ENCODE measurements at places on chromosomes 11 and 22. TPM values are rescaled to one million over a fixed set of nuclear protein-coding genes. Genes with fewer than 3 reads are reported as not detected.
A peak's percentile ranks its signal among the peaks of the same experiment; 100 is the strongest.

The CREB3L1 gene
- 9.6 TPM for total RNA-seq

The KCNJ4 gene
- 2.2 TPM for total RNA-seq

The CARD18 gene
- not detected for total RNA-seq

The ACAT1 gene
- total RNA-seq, result 37.5 TPM

The FIBIN gene
- total RNA-seq, result 0.31 TPM

The FBLN1 gene
- total RNA-seq, result 258 TPM

The WNT11 gene
- total RNA-seq, result 1.5 TPM

The MYO18B gene
- total RNA-seq, result 1.9 TPM

The FAM181B gene
- 8.9 TPM for total RNA-seq

The VPS26B gene
- 39.6 TPM for total RNA-seq

The ACP2 gene
- 58.1 TPM for total RNA-seq

- no peak for DNase-seq
Measured at GRCh38 chr11:68545796-68546195, 85.2 kb downstream of the PPP6R3 start.

DNA sequence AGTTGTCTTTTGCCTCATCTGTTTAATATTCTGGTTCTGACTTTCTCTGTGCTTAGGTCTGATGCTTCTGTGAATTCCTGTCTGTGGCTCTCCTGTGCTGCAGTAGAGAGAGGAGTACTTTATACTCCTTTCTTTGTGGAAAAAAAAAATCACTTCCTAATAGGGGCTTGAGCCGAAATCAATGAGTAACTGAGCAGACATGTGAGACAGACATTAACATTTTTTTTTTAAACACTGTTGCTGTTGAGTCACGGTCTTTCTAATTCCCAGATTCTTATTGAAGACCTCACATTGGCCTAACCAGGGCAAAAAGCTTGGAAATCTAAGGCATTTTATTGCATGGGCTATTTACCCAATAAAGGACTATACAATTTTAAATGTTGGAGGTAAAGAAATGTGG, 86.1 kb downstream of the GRM5 start:
- no peak for DNase-seq

DNA sequence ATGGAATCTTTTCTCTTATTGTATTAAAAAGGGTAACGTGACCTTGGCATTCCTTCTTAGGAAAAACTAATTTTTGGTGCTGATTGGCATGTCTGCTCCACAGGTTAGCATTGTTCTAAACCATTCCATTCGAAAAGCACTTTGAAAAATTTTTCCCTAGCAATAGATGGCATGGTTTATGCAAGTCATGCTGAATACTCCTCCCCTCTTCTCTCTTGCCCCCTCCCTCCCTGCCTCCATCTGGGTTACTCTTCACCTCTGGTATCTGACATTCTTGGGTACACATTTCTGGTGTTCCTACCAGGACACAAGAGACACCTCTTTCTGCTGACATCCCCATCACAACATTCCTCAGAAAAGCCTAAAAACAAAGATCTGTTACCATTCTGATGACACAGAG, 1.5 kb upstream of the SLC22A25 start:
- DNase-seq, result no peak

GRCh38 chr22:41290262-41291221, 4.6 kb upstream of the RANGAP1 start:
- DNase-seq, result no peak

DNA sequence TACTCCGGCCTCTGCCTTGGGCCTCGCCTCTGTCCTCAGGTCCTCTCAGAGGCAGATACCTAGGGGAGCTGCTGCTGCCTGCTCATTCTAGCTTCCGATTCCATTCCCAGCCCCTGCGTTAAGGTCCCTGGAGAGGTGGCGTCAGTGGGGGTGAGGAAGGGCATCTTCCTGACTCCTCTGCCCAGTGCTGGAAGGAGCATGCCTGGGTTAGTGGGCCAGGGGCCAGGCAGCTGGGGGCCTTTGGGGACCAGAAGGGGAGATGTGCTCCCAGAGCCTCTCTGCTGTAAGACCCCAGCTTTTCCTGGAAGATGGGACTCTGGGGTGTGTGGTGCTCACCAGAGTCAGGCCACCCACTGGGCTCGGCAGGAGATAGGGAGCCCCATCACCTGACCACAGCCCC, 3.6 kb upstream of the MYO7A start:
- DNase-seq, result no peak

- no peak for DNase-seq
Measured at GRCh38 chr11:98725471-98725870, 295.3 kb upstream of the CNTN5 start.

DNA sequence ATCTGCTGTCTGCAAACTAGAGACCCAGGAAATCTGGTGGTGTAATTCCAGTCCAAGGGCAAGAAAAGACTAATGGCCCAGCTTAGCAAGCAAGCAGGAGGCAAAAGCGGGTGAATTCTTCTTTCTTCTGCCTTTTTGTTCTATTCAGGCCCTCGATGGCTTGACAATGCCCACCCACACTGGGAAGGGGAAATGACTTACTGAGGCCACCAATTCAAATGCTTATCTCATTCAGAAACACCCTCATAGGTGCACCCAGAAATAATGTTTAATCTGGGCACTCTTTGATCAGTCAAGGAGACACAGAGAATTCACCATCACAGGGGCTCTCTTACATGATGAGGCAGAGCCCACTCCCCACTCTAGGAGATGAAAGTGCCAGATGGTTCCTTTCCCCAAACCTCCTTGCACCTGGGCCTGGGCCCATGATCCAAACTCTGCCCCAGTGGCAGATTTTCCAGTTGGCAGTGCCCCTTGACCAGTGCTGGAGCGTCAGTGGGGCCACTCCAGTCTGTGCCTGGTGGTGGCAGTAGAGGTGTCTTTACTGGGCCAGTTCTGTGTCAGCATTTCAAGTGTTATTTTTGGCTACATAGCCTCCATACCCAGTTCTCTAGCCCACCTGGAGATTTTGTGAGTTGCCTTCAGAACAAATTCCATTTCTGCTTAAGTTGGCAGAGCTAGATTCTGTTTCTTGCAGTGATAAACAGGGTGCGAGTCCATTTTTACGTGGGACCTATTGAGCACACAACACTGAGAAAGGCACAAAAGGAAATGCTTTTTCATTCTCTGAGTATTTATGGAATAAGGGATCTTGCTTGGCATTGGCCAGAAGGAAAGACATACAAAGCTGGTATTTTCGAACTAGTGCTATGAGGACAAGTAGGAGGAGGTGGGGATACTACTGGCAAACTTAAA, 7.5 kb downstream of the ELMOD1 start:
- DNase-seq, result no peak

- no peak for DNase-seq
Measured at GRCh38 chr11:24312464-24313238, 184.2 kb upstream of the LUZP2 start.

DNA sequence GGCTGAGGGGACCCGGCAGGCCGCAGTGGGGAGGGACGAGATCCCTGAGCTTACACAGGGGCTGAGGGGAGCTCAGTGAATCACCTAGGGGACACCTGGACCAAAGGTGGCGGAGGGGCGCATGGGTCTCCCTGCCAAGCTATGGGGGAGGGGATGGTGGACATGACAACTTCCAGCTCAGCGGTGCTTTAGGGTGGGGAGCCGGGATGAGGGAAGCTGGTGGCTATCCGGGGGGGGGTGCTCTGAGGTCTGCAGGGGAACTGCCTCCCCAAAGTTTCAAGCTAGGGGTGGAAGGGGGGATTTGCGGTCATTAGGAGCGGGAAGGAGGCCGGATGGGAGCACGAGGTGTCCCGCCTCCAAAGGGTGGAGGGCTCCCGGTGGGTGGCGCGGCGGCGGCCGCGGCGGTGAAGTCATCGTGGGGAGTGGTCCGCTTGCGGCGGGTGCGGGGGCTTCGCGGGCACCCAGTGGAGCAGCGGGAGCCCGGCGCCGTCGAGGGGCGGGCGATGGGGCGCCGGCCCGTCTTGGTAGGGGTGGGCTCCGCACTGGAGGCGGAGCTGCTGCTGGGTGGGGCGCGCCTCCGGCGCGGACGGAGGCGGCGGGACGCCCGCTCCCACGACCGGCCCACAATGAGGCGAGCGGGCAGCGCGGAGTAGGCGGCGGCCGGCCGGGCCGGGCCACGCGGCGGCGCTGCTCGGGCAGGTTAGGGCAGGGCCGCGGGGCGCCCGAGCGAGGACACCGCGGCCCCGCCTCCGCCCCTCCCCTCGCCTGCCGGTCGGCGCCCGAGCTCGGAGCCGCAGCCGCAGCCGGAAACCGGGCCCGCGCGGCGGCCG, at the start of gene MICALL1:
Gene MICALL1 (plus strand): TSS at position 764 of the 830 bp plus-strand sequence. CDS start 126 bp downstream, outside the sequence.
- DNase-seq, result peak; percentile 62

- DNase-seq, result peak; percentile 39
Measured at GRCh38 chr22:32265882-32266767, 11.0 kb upstream of the SLC5A4 start.

GRCh38 chr11:91825777-91826176, 398.8 kb upstream of the FAT3 start:
- DNase-seq, result no peak

- no peak for DNase-seq
Measured at GRCh38 chr11:35006389-35007128, 90.1 kb downstream of the PDHX start.

GRCh38 chr11:85737738-85738137, 51.7 kb upstream of the CCDC89 start:
- no peak for DNase-seq

DNA sequence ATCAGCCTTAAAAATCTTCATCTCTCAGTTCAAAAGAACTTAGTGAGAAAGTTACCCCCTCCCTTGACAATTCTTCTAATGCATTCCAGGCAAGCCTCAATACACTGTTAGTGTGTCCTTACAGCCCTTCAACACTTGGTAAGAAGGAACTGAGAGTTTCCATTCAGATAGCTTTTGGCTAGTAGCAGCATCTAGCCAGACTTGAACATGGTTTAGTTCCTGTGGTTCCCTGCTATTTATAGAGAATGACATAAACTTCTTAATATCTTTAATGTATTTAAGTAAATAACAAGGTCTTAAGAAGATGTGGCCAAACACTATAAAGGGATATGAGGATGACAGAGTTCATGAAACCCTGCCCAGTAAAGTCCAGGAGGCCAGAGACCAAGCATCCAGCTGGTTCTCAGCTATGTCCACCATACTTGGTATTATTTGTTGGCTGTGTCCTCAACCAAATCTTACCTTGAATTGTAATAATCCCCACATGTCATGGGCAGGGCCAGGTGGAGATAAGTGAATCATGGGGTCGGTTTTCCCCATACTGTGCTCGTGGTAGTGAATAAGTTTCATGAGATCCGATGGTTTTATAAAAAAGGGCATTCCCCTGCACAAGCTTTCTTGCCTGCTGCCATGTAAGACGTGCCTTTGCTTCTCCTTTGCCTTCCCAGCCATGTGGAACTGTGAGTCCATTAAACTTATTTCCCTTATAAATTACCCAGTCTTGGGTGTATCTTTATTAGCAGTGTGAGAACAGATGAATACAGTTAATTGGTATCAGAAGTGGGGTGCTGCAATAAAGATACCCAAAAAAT, 132.4 kb downstream of the LARGE1 start:
- DNase-seq, result no peak

GRCh38 chr22:45971408-45972028, 5.4 kb downstream of the WNT7B start:
- DNase-seq, result no peak

DNA sequence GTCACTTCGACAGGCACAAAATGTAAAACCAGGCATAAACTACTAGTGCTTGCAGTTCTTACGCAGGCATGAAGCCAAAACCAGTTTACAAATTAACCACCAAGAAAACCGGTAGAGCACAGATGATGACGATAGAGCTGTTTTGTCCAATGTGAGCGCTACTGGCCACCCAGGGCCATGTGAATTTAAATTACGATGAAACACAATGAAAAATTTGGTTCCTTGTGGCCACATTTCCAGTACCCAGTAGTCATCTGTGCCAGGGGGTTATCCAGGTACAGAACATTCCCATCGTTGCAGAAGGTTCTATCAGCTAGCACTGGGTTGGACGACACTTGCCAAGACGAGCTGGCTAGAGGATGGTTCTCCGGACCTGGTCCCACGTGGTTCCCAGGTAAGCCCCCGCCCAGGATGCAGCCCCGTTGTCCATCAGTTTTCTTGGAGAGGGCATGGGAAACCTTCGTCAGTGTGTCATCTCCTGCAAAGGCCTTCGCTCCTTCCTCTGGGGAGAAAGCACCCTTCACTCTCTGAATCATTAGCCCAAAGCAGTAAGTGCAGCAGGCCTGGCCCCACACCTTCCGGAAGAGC, 1.1 kb upstream of the CD81 start:
- DNase-seq, result no peak

- DNase-seq, result no peak
Measured at GRCh38 chr11:12634329-12634728, 39.9 kb upstream of the TEAD1 start.

- peak; percentile 12 for DNase-seq
Measured at GRCh38 chr11:128521682-128522054, 65.7 kb downstream of the ETS1 start.

GRCh38 chr11:217704-218103, 10.2 kb downstream of the RIC8A start:
- no peak for DNase-seq

- peak; percentile 71 for DNase-seq
Measured at GRCh38 chr22:30356449-30357235, at the start of the genes CCDC157 and SF3A1. CCDC157 (plus strand) TSS chr22:30357007; CDS start chr22:30366001, 8,994 bp downstream. SF3A1 (minus strand) TSS chr22:30356894; CDS start chr22:30356792, 102 bp downstream.

GRCh38 chr11:83220260-83220659, 26.7 kb downstream of the ANKRD42 start:
- DNase-seq, result no peak

- DNase-seq, result no peak
Measured at GRCh38 chr11:86483940-86484794, 109.5 kb downstream of the CCDC81 start.

- DNase-seq, result no peak
Measured at GRCh38 chr22:46088541-46089311, 61.6 kb upstream of the PPARA start.

GRCh38 chr11:47000033-47000432, 63.5 kb downstream of the CSTPP1 start:
- DNase-seq, result no peak

DNA sequence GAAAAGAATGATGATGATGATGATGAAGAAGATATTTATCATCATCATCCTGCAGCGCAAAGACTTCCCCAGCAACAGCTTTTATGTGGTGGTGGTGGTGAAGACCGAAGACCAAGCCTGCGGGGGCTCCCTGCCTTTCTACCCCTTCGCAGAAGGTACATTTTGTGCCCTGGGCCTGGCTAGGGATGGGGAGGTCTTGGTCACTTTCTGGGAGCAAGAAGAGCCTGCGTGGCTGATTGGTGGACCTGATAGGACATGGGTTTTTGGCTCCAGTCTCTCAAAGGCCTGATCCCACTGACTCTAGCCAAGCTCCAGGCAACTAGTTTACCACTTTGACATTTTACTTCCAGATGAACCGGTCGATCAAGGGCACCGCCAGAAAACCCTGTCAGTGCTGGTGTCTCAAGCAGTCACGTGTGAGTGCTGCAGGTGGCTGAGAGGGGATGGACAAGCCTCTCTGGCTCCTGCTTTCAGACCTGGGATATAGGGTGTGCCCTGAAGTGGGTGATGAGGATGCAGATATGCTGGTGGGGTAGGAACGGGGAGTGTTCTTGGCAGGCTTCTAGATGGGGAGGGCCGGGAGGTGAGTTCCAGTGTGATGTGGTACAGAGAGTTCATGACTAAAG, 5.3 kb downstream of the SIDT2 start:
- DNase-seq, result no peak

- no peak for DNase-seq
Measured at GRCh38 chr11:45107029-45107428, 39.4 kb upstream of the PRDM11 start.

All from progenitor cell of endocrine pancreas (in vitro differentiated cells).